SW 1271 (cell line): ENCODE measurements at places on chromosomes 16 and 17.

GRCh38 chr16:84996365-84996764 is 15.0 kb downstream of the ZDHHC7 start:
- DNase-seq = no peak

DNA sequence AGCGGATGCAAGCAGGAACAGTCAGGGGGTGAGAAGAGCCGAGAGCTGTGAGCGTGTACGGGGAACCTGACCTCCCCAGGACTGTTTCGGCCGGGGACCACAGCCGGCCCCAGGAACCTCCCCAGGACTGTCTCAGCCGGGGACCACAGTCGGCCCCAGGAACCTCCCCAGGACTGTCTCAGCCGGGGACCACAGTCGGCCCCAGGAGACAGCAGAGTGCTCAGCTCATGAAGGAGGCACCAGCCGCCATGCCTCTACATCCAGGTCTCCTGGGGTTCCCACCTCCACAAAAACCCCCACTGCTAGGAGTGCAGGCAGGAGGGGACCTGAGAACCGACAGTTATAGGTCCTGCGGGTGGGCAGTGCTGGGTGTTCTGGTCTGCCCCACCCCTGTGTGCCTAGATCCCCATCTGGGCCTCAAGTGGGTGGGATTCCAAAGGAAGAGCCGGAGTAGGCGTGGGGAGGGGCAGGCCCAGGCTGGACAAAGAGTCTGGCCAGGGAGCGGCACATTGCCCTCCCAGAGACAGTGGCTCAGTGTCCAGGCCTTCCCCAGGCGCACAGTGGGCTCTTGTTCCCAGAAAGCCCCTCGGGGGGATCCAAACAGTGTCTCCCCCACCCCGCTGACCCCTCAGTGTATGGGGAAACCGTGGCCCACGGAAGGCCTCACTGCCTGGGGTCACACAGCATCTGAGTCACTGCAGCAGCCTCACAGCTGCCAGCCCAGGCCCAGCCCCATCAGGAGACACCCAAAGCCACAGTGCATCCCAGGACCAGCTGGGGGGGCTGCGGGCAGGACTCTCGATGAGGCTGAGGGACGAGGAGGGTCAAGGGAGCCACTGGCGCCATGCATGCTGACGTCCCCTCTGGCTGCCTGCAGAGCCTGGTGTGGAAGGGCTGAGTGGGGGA is 4.3 kb downstream of the RHBDF1 start:
- DNase-seq = no peak

- no peak for DNase-seq
These were observed 5.6 kb downstream of the ALOX15 start for GRCh38 chr17:4635823-4636375.

- no peak for DNase-seq
These were observed 99.7 kb downstream of the CMIP start for GRCh38 chr16:81544261-81544660.

DNA sequence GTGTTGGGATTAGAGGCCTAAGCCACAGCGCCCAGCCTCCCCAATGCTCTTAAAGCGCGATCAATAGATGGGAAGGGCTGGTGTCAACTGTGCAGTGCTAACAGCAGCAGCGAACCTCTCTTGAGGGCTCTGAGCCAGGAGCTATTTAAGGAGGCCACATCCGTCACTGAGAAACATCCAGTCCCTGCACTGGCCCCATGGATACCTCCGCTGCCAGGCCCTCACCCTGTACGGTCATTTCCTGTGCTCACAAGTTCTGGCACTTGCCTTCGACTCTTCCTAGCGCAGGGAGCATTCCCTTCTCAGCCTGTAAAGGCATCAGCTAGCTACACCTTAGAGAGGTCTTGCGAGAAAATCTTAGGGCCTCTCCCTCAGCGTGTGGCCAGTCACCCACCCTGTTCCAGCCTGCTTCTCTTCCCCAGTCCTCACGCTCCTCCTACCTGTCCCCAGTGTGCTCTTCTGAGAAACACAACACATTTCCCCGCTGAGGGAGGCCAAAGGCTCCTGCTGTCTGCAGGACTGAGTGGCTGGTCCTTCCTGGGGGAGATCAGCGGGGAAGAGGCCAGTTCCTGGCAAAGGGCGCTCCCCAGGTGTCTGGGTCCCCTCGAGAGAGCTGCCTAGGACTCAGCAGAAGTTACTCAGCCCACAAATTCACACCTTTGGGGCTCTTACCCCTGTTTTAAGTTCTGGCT is 28.6 kb downstream of the GTF3C1 start:
- DNase-seq = no peak

- no peak for DNase-seq
These were observed 4.1 kb upstream of the LCMT1 start for GRCh38 chr16:25107466-25107792.

DNA sequence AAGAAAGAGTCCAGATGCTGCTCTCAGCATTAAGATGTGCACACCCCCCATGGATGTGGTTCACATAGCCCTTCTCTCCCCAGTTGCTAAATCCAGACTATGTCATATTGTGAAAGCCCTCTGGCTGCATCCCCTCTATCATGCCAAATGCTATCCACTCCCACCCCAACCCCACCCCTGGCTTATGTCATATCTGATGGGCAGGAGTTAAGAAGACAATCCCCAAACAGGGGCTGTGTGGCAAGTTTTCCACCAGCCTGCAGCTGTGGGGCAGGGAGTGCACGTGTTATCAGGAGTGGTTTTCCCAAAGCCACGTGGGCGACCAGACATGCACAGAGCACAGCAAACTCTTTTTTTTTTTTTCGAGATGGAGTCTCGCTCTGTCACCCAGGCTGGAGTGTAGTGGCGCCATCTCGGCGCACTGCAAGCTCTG is 10.0 kb downstream of the FAM117A start:
- DNase-seq = no peak

- DNase-seq = no peak
These were observed 34.1 kb downstream of the NME2 start for GRCh38 chr17:51200295-51200694.
